Kasumi-1 (cell line): ENCODE measurements at places on chromosomes 2 and 18.

DNA sequence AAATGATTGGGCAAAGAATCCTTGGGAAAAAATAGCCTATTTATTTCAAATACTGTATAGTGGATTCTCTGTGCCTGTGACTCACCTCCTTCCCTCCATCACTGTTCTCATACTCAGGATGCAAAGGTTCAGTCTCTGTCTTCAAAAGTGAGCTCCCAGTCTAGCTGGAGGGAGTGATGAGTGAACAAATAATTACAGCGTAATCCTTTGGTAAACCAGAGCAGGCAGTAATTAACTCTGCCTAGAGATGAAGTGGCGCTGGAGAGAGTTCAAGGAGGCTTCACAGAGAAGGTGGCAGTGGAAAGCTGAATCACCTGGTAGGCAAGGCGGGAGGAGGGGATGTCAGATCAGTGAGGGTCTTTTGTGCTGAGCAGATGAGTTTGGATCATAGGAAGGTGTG, 6.5 kb downstream of the DGUOK start:
- no peak for DNase-seq

GRCh38 chr2:20675701-20676352, 8.9 kb downstream of the GDF7 start:
- peak; percentile 42 for DNase-seq

- no peak for DNase-seq
These were observed 373.5 kb upstream of the CHST9 start for GRCh38 chr18:27558388-27559155.

DNA sequence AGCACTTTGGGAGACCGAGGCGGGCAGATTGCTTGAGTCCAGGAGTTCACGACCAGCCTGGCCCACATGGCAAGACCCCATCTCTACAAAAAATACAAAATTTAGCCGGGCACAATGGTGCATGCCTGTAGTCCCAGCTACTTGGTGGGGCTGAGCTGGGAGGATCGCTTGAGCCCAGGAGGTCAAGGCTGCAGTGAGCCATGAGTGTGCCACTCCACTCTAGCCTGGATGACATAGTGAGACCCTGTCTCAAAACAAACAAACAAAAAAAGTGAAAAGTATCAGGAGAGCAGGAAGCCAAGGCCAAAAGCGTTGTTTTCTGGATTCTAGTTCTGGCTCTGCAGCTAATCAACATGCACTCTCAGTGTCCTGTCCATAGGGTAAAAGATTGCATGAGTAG, 10.7 kb upstream of the CLASP1 start:
- DNase-seq = no peak

- no peak for DNase-seq
These were observed 191.8 kb upstream of the RBBP8 start for GRCh38 chr18:22741318-22741717.

DNA sequence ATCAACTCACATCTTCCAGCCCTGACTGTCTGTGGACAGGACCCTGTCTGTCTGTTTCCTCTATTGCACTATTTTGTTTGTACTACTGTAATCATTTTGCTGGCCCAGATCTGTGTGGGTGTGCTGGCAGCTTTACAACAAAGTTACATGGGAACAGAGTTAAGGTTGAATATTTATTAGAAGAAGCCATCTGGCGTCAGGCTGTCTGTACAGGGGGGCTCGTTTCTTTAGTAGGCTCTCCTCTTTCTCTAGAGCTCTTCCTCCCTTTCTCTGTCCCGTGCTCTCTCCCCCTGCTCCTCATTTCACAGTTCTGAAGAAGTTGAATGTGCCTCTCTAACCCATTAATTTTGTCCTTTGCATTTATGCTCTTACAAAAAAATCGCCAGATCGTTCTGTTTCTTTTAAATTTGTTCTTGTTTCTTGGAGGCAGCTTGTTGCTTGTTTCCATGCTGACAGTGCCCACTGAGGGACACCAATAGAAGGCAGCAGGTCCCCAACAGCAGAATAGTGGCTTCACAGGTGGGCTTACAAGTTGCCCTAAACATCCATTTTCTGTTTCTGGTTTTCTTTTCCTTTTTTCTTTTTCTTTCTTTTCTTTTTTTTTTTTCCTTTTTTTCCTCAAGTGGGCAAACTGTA, 315.2 kb upstream of the ZEB2 start:
- DNase-seq = no peak
